ENCODE measurements at places on chromosomes 13 and 19.

DNA sequence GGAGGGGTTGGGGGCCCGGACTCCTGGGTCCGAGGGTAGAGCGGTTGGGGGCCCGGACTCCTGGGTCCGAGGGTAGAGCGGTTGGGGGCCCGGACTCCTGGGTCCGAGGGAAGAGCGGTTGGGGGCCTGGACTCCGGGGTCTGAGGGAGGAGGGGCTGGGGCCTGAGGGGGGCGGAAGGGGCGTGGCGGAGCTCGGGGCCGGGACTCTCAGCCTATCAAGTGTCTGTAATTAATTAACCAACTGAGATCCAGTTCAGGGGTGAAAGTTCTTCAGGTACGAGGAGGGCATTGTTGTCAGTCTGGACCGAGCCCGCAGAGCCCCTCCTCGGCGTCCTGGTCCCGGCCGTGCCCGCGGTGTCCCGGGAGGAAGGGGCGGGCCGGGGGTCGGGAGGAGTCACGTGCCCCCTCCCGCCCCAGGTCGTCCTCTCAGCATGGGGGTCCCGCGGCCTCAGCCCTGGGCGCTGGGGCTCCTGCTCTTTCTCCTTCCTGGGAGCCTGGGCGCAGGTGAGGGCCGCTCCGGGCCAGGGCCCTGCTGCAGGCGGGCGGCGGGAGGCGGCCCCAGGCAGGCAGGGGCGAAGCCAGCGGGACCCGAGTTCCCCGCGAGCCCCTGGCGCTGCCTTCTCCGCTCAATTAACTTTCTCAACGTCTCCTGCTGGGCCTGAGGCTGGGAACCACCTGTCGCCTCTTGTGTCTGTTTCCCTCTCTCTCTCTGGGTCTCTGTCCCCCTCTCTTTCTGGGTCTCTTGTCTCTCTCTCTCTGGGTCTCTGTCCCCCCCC is 697 bp downstream of the FCGRT start:
- no peak for DNase-seq

- no peak for DNase-seq
Observed at GRCh38 chr13:74586847-74587246, 452.6 kb upstream of the KLF12 start.

- no peak for DNase-seq
Observed at GRCh38 chr19:38210458-38210987, 13.5 kb downstream of the DPF1 start.

DNA sequence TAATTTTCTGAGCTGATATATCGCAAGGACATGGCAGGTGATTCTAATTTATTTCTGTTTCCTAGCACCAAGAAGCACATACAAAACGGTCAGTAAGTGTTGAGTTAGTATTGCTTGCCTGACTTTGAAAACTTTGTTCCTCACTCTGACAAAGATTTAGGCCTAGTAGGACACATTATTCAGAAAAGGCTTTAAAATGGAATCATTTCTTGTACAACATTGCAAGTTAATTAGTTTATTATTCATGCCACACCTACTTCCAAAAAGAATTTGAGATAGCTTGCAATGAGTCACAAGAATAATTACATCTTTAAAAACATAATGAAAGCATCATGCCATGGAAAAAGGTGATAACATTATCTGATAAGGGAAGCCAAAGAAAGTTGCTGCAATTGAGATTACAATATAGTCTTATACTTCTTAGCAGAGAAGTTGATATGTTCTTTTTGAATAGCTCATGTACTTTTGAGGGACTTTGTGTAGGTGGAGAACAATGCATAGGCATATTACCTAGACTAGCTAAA is 474.2 kb downstream of the KLF5 start:
- DNase-seq = no peak

GRCh38 chr19:55680339-55681130 is 5.5 kb downstream of the EPN1 start:
- no peak for DNase-seq

GRCh38 chr19:1105008-1105872 is 1.4 kb downstream of the GPX4 start:
- no peak for DNase-seq

DNA sequence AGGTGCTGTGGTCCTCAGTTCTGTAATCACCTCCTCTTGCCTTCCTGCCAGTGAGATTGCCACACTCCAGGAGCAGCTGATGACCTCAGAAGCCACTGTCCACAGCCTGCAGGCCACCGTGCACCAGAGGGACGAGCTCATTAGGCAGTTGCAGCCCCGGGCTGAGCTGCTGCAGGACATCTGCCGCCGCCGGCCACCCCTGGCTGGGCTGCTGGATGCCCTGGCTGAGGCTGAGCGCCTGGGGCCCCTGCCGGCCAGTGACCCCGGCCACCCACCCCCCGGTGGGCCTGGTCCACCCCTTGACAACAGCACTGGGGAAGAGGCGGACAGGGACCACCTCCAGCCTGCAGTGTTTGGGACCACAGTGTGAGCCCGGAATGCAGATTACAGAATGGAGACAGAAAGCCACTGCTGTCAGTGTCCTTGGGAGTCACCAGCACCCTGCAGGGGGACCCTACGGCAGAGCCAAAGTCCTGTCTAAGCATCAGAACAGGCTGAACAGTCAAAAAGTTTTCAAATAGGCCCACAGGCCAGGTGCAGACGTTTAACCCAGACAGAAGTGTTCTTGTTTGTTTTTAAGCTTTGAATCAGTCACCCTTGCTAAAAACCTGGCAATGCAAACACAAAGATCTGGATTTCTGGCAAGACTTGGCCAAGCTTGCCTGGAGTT is 4.2 kb downstream of the VMAC start:
- DNase-seq = no peak

GRCh38 chr19:10830931-10831779 is 4.9 kb downstream of the TMED1 start:
- no peak for DNase-seq

DNA sequence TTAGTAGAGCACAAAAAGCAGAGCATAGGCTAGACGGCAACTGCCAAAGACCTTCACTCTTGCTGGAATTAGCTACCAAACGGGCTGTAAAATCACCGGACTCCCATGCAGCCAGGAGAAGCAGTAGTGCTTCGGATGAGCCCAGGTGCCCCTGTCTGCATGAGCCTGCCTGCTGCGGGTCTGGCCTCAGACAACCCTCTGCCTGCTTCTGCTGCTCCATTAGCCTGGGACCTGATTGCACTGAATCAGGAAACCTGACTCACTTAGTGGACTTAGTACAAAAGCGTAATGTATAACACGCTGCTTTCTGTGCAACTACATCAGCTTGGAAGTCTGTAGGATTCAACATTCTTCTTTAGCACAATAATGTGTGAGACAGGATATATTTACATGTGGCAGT is 170.0 kb downstream of the LMO7 start:
- DNase-seq = no peak

- no peak for DNase-seq
Observed at GRCh38 chr13:66407128-66407527, 823.0 kb downstream of the PCDH9 start.

- DNase-seq = no peak
Observed at GRCh38 chr19:892243-892893, 619 bp downstream of the MED16 start.

- no peak for DNase-seq
Observed at GRCh38 chr13:29520671-29521070, 74.8 kb downstream of the SLC7A1 start.

GRCh38 chr19:58021541-58022282 is 12.1 kb upstream of the ZSCAN1 start:
- DNase-seq = no peak

DNA sequence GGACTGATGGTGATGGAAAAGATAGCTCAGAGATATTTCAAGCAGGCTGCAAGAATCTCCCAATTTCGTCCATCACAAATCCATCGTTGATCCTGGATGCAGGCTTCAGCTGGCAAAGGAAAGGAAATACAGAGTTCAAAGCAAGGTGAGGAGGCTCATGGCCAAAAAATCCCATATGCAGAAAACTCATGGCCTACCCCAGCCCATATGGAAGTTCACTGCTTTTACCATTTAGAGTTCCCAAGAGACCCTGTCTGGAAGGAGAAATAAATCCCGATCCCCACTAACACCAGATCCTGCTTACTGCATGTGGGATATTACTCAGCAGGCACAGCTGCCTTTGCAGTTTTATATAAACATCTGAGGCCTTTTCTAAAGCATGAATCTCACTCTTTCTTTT is 412.9 kb upstream of the SPRY2 start:
- no peak for DNase-seq

DNA sequence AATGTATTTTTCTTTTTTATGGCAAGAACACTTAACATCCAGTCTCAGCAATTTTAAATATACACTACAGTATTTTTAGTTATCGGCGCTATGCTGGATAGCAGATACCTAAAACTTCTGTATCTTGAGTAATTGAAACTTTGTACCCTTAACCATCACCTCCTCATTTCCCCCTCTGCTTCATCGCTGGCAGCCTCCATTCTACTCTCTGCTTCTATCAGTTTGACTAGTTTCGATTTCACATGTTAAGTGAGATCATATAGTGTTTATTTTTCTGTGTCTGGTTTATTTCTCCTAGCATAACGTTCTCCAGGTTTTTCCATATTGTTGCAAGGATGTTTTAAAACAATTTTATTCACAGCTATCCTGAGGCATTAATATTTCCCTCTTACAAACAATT is 340.8 kb upstream of the SLC10A2 start:
- DNase-seq = no peak

DNA sequence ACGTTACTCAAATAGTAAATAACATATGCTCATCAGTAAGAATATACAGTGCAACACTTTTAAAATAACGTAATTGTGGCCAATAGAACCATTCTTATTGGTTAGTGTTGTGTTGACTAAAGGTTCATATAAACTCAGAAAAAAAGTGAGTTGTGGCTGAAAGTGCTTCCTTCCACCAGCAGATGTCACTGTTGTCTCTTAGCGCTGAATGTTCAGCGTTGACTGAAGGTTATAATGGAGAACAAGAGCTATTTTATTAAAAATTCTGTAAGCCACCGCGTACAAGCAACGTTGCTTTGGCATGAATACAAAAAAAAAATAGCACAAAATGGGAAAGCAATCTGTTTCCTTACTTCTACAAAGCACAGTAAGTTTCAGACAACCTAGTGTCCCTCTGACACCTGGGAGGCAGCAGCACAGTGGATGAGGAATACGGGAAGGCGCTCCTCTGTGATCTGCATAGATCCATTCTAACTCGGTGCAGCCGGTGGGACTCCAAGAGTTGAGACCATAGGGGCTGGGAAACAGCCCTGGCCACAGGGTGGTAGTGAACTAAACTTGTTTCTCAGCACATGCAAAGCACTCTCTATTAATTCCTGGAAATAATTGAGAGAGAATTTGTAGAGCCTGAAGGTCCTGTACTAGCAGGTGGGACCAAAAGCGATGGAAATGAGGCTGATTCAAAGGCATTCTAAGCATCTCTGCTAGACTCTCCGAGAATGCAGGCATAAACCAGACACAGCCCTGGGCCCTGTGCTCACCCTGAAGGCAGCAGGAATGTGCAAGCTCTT is 23.9 kb upstream of the OXGR1 start:
- no peak for DNase-seq

DNA sequence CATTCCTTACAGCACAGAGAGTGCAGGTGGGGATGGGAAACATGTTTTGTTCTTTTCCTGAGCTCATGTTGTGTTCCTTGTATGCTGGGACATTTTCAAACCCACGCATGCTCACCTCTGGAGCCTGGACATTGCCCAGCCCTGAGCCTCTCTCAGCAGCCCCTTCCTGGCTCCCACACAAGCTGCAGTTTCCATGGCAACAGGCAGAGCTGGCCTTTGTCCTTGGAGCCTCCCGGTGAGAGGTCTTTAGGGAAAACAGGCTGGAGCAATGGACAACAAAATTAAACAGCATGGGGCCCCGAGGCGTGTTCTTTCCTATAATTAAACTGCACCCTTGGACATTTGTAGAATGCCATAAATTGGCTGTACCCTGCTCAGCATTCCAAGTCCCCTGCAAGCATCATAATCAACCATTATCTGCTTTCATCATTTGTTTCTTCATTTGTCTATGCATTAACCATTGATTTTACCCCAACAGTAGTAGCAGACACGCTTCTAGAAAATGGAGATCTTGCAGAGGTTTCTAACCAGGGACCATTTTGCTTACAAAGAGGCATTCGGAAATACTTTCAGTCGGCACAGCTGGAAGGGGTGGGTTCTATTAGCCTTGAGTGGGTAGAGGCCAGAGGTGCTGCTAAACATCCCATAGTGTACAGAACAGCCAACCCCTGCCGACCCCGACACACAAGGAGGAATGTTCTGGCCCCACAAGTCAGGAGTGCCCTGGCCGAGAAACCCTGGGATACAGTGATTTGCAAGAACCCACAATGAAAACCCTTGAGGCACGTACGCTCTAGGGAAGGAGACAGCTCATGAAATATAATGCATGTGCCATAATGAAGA is 133.4 kb upstream of the PEG3 start:
- DNase-seq = no peak

GRCh38 chr13:90640976-90641375 is 706.5 kb upstream of the MIR17HG start:
- no peak for DNase-seq

DNA sequence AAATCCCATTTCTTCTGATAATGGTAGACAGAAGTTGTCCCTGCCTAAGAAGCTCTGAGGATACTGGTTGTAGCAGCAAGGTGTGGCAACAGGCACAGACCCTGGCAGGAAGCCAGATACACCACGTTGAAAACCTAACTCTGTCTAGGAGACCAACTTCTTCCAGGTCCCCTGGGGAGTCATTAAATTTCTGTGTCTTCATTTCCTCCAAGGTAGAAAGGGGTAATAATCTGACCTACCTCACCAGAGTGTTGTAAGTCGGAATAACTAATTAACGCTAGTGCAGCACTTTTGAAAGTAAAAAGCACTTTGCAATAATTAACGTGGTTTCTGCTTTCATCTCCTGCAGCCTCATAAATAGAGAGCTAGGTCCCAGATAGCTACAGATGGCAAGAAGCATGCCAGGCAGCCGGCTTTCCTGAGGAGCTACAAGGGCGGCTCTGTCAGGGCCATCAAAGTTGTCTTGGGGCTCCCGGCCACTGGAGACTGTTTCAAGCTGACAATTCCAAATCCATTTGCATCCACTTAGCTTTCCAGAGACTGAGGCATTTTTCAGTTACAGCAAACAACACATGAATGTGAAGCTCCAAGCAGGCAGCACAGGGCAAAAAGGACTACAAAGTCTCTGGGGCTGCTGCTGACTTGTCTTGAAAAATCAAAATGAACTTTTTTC is 176.2 kb downstream of the FOXO1 start:
- no peak for DNase-seq

- DNase-seq = no peak
Observed at GRCh38 chr13:69168436-69168835, 939.2 kb upstream of the ATXN8OS start.

- peak; percentile 50 for DNase-seq
Observed at GRCh38 chr19:55080121-55080967, 4.7 kb downstream of the EPS8L1 start.

- DNase-seq = no peak
Observed at GRCh38 chr13:93409816-93410215, 183.2 kb downstream of the GPC6 start.

DNA sequence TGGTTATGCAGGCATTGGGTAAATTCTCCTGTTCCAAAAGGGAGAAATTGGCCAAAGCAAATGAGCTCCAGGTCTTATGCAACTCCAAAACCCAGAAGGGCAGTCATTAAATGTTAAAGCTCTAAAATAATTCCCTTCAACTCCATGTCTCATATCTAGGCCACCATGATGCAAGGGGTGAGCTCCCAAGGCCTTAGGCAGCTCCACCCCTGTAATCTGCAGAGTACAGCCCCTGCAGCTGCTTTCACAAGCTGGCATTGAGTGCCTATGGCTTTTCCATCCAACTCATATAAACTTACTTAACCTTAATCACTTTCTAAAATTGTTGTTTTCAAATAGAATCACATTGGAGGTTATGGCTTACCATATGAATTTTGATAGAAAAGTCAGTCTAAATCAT is 44.7 kb upstream of the ZNF429 start:
- DNase-seq = no peak

- no peak for DNase-seq
Observed at GRCh38 chr13:97627566-97627965, 193.6 kb downstream of the RAP2A start.

GRCh38 chr19:11460207-11460606 is 20.6 kb downstream of the ELAVL3 start:
- DNase-seq = no peak
